ENCODE measurements at places on chromosomes 6 and 20.
A peak's percentile ranks its signal among the peaks of the same experiment; 100 is the strongest.

- DNase-seq: no peak
These were observed 283.0 kb downstream of the FOXC1 start for GRCh38 chr6:1892716-1893115.

DNA sequence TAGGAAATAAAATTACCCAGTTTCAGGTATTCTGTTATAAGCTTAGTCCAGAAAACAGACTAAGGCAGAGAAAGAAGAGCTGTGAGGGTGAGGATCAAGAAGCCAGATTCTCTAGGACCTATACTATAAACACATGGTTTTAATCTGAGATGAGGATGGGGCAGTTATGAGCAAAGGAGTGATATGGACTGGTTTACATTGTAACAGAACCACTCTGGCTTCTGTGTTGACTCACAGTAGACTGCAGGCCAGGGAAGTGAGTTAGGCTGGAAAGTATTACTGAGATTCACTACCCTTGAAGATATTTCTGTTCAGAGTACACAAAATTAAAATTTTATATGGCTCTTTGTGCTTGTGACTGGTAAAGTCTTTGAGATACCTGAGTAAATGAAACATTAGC is 3.2 kb upstream of the RWDD1 start:
- DNase-seq: no peak

- no peak for DNase-seq
These were observed 19.3 kb upstream of the COX7A2 start for GRCh38 chr6:75262716-75263400.

DNA sequence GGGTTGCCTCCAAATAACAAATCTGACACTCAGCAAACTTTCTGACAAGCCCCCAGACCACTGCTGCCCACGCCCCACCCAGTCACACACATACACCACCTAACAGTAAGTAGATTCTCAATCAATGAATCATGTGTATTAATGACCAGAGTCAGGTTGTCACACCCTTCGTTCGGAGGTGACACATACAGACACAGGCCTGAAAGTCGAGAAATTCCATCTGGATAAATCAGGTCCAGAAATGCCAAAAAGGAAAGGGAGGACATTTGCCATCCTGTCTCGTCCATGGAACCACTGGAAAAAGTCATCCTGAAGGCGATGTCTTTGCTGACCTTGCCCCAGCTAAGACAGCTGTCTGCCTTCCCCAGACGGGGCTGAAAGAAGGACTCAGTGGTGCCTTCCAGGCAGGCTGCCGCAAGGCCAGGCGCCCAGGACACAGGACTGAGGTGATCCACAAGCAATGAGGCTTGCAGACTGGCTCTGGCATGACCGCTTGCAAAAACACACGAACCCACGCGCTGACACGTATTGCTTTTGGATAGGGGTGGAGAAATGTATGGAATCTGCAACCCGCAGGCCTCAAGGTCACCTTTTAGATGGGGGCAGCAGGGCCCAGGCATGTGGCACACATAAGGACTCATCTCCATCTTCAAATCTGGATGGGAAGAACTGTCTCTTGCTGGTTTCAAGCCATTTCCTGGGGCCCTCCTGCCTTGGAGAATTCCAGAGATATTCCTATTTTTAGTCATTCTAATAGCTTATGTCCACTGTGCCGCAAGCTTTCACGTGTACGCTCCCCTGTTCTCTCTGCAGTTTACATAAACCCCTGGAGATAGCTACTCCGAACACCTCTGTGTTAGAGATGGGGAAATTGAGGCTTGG is 9.0 kb downstream of the NFATC2 start:
- no peak for DNase-seq

DNA sequence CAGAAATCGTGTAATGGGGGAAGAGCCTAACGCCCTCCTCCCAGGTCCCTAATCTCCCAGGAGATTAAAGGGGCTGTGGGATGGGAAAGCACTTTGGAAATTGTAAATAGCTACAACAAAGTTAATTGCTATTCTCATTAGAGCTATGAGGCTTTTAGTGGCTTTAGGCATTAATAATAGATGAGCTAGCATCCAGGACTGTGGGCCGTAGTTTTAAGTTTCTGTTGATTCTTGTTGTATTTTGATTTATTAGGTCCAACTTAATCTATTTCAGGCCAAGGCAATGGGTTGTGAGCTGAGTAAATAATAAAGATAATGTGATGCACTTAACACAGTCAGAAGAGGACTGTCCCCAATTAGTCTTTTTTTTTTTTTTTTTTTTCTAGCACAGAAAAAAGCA is 67.7 kb downstream of the ANKRD6 start:
- no peak for DNase-seq

GRCh38 chr6:37441651-37442050 is 8.6 kb downstream of the CMTR1 start:
- DNase-seq: no peak

- DNase-seq: no peak
These were observed 6.1 kb upstream of the FRK start for GRCh38 chr6:116066789-116067188.

- DNase-seq: no peak
These were observed 540.5 kb upstream of the JAG1 start for GRCh38 chr20:11214256-11214840.

DNA sequence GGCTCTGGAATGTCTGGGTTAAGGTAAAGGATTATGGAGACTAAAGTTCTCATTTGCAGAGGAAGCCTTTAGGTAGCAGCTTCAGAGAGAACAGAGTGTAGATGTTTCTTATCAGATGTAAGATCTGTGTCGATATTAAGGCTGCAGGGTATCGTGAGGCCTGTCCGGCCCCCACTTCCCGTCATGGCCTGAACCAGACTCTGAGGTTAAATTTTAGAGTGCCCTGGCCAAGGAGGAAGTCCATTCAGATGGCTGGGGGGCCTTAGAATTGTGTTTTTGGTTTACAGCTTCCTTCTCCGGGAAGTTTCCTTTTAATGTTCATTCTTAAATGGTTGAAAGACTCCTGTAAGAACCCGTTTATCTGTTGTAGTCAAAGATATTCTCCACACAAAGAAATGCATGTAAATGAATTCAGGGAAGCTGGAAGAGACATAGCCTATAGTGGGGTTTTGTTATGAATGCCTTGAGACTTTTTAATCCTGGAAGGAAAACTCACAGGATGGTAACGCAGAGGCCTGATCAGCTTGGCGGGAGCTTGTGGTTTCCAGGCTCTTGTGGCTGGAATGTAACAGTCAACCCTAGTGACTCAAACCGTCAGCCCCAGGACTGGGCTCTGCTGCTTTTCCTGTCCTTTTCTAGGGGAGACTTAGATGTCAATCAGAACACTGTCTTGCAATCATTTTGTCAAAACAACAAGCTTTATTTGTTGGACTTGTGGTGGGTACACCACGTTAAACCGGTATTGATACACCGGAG is 34.7 kb downstream of the KIF25 start:
- DNase-seq: peak; percentile 40

- no peak for DNase-seq
These were observed 20.3 kb downstream of the SLC22A2 start for GRCh38 chr6:160238278-160238711.

DNA sequence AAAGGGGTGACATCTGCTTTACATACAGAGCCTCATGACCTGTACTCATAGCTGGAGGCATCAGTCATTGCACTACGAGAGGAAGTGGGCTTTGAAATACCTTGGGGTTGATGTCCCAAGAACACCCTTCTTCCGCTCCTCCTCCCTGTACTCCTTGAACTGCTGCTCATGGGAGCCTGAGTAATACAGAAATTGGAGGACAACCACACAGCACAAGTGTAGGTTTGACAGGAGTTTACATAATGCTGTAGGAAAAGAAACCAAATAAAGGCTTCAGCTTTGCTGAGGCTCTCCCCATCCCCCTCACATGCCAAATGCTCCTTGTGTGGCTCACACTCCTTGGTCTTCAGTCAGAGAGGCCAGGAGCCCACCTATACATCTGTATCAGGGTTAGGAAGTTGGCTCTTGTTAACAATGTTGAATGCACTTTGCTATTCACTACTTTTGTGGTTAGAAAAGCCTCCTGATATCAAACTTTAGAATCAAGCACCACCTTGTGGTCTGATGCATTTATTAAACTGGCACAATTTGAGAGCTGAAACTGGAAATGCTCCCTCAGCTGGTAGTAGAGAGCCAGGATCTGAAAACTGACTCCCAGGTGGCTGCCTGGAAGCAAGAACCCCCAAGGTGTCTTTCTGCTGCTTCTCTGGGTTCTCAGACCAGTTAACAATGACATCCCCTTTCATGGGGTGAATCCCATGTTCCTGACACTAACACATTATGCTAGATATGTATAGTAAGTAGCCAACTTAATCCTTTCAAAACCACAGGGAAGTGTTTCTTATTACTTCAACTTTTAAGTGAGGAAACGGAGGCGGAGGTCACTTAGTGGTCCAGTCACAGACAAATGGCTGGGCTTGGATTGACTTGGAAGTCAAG is 56.2 kb upstream of the EDN1 start:
- peak; percentile 68 for DNase-seq

DNA sequence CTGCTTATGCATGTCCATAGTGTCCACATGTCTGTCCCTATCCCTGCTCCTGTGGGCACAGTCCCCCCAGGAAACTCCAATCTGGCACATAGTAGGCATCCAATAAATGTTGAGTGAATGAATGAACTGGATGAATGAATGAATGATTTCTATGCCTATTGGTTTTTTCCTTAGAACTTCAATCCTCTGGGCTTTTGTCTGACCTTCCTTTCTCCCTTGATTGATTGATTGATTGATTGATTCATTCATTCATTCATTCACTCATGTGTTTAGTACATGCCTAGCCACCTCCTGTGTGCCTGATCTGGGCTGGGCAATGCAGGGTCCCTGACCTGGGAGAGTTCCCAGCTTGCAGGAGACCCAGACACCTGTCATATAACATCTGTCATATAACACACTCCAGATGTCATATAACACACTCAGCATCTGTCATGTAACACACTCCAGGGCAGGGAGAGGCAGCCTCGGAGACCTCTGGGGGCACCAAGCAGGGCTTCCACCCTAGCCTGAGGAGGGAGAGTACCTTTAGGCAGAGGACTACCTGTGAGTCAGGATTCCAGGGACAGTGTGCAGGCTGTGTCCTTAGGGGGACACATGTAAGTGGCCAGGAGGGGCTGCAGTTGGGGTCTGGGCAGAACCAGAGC is 17.9 kb downstream of the VSTM2L start:
- DNase-seq: no peak

GRCh38 chr6:2512802-2513201 is 237.9 kb downstream of the MYLK4 start:
- no peak for DNase-seq

GRCh38 chr6:109456111-109456583 is 575 bp upstream of the MICAL1 start:
- DNase-seq: no peak

DNA sequence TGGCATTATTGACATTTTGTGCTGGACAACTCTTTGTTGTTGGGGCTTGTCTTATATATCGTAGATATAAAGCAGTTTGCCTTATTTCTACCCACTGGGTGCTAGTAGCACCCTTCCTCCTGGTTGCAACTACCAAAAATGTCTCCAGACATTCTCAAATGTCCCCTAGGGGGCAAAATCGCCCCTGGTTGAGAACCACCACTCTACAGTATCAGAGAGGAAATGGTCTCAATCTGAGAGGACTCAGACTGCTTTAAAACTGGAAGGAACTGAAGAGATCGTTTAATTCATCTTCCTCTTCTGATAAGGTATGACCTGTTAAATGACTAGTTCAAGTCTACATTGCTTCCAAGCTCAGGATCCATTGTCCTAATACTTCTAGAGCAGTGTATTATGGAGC is 14.9 kb downstream of the SH3BGRL2 start:
- no peak for DNase-seq

DNA sequence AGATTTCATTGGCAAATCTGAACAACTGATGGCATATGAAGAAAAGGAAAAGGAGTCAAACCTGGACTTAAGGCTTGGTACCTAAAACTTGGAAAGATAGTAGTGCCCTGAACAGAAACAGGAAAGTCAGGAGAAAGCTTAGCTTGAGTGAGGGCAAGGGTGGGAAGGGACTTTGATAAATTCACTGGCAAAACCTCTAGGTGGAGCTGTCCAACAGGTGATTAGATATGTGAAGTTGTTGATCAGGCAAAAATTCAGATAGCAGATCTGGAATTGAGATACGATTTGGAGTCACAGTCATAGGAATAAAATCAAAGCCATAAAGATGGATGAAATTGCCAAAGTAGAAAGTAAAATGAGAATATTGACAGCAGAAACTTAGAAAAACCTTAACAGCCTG is 16.1 kb upstream of the ZNF292 start:
- no peak for DNase-seq

DNA sequence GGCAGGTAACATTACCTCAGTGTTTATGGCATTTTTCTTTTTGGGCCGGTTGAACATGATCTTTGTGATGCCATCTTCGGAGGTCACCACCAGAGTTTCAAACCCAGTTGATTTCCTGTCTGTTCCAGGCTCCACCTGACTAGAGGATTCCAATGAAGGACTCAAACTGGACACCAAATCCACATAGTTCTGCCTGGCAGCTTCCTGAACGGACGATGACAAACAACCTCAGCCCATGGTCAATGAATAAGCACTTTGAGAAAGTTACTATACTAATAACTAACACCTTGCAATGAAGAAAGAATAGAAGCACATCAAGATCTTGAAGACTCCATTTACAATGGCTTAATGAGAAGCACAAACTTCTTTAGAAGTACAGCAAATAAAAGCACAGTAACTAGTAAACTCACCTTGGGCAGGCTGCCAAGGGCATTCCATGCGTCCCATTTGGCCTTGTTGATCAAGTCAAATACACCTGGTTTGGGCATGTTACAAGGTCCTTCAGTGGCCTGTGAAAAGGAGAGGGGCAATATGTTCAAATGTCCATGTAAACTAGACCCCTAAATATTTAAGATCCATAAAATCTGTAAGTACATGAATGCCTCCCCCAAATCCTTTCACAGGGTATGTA is 4.9 kb downstream of the ECI2 start:
- DNase-seq: no peak

DNA sequence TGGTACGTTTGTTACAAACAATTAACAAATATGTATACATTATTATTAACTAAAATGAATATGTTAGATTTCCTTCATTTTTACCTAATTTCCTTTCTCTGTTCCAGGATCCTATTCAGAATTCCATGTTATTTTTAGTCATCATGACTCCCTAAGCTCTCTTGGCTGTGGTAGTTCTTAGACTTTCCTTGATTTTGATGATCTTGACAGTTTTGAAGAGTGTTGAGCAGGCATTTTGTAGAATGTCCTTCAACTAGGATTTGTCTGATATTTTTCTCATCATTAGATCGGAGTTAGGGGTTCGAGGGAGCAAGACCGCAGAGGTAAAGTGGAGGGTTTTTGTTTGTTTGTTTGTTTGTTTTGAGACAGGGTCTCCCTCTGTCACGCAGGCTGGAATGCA is 44.3 kb upstream of the ZNF184 start:
- DNase-seq: no peak

GRCh38 chr6:53615633-53616449 is 49.7 kb downstream of the KLHL31 start:
- no peak for DNase-seq

- DNase-seq: no peak
These were observed 35.2 kb downstream of the XRN2 start for GRCh38 chr20:21338291-21338690.

DNA sequence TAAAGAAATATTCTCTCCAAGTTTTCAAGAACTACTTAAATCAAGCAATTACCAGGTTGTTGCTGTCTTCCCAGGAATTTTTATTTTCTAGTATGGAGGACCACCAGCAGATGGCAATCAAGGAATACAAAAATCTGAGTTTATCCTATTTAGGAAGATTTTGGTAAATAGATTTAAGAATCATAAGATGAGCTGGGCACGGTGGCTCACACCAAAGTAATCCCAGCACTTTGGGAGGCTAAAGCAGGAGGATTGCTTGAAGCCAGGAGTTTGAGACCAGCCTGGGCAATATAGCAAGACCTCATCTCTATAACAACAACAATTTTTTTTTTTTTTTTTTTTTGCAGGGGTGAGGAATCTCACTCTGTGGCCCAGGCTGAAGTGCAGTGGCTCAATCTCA is 19.3 kb upstream of the SEC63 start:
- no peak for DNase-seq
